Stimulated activated CD8-positive, alpha-beta memory T cell treated with anti-CD3 and anti-CD28 coated beads, Interleukin-4, amount 100 ng/mL, for 1 hour (primary cell): ENCODE measurements at places on chromosomes 7 and 10.

DNA sequence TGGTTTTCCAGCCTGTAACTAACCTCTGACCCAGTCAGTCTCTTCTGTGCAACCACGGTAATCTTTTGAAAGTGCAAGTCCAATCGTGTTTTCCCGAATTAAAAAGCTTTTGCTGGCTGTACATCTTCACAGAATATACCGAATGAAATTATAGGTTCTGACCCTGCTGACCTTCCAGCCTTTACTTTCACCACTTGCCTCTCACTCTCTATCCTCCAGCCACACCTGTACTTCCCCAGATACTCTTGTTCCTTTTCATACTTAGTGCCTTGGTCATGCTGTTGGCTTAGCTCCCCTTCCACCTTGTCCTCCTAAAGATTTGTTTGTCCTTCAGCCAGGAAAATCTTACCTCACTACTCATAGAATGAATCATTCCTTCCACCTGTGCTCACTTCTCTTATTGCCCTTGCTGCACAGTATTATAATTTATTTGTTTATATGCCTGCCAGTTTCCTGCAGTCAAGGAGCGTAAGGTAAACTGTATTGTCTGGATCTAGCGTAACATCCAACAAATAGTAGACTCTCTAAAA, 2.3 kb upstream of the PNPLA8 start:
- no peak for DNase-seq

GRCh38 chr10:72730479-72730878, 38.5 kb downstream of the MCU start:
- no peak for DNase-seq

- DNase-seq = no peak
These were observed 27.4 kb upstream of the POU6F2 start for GRCh38 chr7:38950309-38950708.

DNA sequence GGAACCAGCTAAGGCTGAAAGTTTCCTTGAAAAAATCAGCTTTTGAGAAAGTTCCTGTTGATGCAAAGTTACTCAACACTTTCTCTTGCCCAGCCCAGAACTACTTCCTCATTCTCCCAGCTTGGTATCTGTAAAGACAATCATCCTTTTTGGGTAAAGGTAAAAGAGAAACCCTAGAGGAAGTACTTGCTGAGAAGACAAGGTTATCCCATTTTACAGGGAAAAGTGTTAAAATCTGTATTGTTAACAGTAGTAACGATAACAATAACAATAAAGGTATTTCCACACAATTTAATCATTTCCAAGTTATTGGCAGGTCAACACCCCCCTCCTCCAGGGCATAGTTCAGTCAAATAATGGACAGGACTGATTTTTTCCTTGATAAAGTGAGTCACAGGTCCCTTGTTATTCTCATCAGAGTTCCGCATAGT, 2.4 kb downstream of the ALOX5 start:
- no peak for DNase-seq

GRCh38 chr10:3169271-3169670, 3.3 kb downstream of the PITRM1 start:
- no peak for DNase-seq

GRCh38 chr10:1061930-1062774, 6.0 kb downstream of the WDR37 start:
- no peak for DNase-seq

- DNase-seq = no peak
These were observed 86.0 kb upstream of the ANKRD1 start for GRCh38 chr10:91006752-91007346.

GRCh38 chr10:84267503-84268126, 22.8 kb downstream of the RGR start:
- peak; percentile 31 for DNase-seq

DNA sequence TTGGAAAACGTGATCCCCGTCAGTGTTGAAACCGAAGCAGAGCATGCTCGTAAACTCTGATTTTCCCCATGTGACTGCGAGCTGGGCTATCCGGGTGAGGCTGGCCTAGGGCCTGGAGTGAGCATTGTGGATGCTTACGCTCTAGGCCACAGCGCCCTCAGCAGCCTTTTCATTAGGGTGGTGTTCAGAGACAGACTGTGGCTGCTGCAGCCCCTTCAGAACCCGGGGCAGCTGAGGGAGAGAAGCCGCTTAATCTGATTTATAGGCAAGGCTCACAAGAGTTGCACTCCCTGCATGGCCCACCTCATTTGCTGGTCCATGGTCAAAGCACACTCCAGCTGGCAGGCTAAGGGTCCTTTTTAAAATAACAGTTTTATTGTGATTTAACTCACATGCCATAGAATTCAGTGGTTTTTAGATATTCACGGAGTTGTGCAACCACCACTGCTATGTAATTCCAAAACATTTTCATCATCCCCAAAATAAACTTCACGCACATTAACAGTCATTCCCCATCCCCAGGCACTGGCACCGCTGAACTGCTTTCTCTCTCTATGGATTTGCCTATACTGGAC, 72.5 kb downstream of the SYPL1 start:
- DNase-seq = no peak

DNA sequence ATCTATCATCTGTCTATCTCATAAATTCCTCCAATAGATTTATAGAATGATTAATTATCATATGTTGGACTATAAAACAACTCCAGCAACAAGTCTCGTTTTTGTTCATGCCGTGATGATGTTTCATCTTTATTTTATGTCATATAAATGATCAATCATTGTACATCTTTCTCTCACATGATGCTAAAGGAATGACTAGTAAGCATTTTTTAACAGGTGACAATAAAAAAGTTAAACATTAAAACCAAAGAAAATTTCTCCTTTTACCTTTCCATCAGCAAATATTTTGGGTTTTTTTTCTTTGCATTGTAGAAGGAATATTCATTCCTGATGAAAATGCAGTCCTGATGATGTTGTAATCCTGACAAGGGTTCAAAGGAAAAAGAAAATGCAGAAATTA, 41.4 kb downstream of the AKR1C3 start:
- DNase-seq = no peak

- no peak for DNase-seq
These were observed 3.3 kb downstream of the PLEKHS1 start for GRCh38 chr10:113754768-113755167.

DNA sequence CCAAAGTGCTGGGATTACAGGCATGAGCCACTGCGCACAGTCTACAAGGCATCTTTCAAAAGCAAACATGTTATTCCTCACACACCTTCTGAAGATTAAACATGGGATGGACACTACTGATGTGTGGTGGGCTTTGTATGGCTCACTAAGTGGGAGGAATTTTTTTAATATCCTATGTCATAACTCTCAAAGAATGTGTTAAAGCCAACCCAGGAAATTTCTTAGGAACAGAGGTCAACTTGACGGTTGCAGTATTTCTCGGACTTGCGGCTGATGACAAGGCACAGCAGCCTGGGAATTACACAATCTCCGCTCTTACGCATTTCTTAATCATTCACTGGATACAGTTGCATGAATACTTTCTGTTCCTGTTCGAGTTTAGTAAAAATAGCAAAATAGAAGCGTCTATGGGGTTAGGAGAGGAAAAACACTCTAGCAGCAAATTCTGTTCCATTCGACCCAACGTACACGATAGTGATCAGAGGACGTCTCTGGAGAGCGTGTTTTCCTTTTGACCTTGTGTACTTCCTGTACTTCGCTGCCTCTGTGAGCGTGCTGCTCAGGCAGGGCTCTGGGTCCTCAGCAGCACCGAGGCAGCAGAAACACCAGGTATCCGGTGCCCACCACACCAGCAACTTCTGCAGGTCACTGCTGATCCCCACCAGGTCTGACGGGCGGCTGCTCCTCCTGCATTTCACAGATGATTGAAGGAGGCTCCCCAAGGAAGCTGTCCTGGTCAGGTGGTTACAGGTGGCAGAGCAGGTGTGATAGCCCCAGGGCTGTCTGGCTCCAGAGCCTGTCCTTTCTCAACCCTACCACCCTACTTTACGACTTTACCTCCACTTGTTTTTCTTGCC, 26.4 kb upstream of the SRGN start:
- no peak for DNase-seq

DNA sequence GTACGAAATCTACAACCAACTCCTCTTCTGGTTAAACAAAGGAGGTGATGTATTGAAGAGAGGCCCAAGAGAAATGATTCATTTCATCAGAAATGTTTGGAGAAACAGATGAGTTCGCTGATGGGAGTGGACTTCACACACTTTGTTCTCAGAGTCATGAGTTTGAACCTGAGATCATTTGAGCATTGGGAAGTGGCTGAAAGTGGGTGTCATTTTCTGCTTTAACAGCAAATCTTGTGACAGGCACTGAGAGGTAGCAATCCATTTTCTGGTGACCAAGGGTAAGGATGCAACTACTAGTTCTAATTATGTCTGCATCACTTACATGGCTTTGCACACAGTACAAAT, 51.4 kb downstream of the RBM20 start:
- no peak for DNase-seq

- no peak for DNase-seq
These were observed 44.6 kb upstream of the TES start for GRCh38 chr7:116165717-116166116.

- no peak for DNase-seq
These were observed 116.4 kb upstream of the TCERG1L start for GRCh38 chr10:131427901-131428300.

GRCh38 chr7:46003896-46004875, 83.1 kb upstream of the IGFBP3 start:
- no peak for DNase-seq

DNA sequence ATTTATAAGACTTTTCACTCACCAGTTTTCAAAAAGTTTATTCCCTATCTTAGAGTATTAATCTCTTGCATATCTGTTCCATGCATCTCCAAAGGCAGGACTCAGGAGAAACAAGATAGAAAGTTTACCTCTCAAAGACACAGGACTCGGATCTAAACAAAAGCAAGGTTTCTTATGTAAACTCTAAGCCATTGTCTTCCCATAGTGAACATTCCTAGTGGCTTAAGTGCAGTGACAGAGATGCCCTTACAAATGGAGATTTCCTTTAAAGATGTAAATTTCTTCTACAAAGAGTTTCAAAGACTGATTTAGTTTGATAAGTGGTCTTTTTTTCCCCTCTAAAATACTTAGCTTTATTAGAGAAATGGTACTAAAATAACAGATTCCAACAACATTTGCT, 209.8 kb downstream of the ACTR3B start:
- no peak for DNase-seq

GRCh38 chr7:34445653-34446052, 212.4 kb upstream of the NPSR1 start:
- DNase-seq = no peak

DNA sequence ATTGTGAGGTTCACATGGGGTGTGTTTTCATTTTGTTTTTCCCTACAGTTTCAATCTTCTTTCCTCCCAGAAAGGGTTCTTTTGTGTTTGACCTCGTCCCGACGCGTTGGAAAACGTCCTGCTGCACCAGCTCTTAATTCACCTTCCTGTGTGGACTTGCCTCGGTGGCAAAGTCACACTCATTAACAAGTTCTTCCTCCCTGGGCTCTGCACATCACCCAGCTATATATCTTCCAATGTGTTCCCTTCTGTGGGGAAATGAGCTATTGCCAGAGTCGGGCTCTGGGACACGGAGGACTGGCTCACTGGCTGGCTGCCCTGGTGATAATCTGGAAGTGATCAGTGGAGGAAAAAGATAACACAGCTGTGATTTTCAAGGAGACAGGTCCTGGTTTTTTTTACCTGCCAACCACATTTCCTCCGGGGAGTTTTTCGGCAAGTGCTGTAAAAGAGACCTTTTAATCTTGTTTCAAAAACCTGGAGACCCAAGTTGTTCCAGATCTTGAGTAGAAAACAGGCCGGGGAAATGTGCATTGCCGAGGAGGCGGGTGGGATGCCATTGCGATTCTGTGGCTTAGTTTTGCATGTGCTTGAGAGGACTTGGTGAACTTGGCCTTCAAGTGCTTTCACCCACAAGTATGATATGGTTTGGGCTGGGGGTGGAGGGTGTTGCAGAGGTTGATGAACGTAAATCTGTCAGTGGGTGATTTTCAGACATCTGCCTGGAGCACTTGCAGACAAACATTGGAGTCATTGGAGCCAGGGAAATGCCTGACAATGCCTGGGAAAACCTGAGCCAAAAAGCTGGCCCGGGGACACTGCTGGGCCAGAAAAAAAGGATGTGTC, 96.5 kb upstream of the CREB5 start:
- DNase-seq = no peak

DNA sequence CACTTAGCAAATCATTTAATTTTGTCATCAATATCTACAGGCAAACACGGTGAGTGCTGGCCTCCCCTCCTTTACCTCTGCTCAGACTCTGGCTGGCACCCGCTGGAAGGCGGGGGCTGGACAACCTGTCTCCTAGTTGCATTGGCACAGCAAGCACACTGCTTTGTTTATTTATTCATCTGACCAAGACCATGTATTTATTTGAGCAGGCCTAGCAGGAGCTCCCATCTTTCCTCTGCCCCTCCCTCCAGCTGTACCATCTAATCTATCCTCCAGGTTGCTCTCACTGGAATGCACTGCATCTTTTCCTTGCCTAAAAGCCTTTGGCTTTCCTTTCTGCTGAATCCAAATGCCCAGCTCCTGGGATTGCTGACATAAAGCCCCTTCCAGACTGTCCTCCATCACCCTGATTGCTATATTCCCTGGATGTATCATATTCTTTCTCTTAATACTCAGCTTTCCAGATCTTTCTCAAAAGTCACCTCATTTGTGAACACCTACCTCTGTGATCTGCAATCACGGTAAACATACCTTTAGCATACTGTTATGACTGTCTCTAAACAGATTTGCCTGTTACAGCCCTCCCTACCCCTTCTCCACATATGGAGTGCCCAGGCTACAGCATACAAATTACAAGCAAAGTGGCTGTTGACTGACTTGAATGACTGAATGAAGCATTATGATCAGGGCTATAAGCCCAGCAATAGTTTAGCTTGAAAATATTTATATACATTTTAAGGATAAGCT, 9.6 kb downstream of the ELMO1 start:
- DNase-seq = no peak
